ENCODE measurements at places on chromosomes 16 and 17.

GRCh38 chr16:63752347-63752746 lies 1369.5 kb downstream of the CDH11 start:
- DNase-seq = no peak

GRCh38 chr16:72934636-72935403 lies 113.1 kb downstream of the ZFHX3 start:
- peak; percentile 70 for DNase-seq

- DNase-seq = no peak
Observed at GRCh38 chr16:84613408-84614072, 4.3 kb downstream of the COTL1 start.

- no peak for DNase-seq
Observed at GRCh38 chr16:50037662-50038220, 12.7 kb downstream of the CNEP1R1 start.

GRCh38 chr16:57675741-57676551 lies 7.8 kb downstream of the ADGRG3 start:
- DNase-seq = peak; percentile 23

GRCh38 chr17:48392857-48393256 lies 37.2 kb downstream of the SKAP1 start:
- DNase-seq = peak; percentile 41

GRCh38 chr16:54477714-54478113 lies 191.1 kb upstream of the IRX3 start:
- no peak for DNase-seq

- DNase-seq = no peak
Observed at GRCh38 chr17:52604105-52604504, 445.6 kb upstream of the CA10 start.

DNA sequence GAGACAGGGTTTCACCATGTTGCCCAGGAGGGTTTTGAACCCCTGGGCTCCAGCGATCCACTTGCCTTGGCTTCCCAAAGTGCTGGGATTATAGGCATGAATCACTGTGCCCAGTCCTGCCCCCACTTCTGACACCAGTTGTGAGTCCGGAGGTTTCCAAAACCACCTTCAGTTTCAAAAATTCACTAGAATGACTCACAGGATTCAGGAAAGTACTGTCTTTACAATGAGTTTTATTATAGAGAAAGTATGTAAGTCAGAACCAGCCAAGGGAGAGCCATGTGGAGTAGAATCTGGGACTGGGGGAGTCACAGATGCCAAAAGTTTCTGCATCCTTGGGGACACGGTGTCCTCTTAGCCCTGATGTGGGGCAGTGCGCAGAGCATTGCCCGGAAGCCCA lies 55.1 kb downstream of the PLD6 start:
- peak; percentile 87 for DNase-seq

GRCh38 chr17:8005967-8006730 lies 3.7 kb downstream of the GUCY2D start:
- no peak for DNase-seq

- DNase-seq = peak; percentile 45
Observed at GRCh38 chr17:15436473-15437302, 30.7 kb downstream of the CDRT4 start.

DNA sequence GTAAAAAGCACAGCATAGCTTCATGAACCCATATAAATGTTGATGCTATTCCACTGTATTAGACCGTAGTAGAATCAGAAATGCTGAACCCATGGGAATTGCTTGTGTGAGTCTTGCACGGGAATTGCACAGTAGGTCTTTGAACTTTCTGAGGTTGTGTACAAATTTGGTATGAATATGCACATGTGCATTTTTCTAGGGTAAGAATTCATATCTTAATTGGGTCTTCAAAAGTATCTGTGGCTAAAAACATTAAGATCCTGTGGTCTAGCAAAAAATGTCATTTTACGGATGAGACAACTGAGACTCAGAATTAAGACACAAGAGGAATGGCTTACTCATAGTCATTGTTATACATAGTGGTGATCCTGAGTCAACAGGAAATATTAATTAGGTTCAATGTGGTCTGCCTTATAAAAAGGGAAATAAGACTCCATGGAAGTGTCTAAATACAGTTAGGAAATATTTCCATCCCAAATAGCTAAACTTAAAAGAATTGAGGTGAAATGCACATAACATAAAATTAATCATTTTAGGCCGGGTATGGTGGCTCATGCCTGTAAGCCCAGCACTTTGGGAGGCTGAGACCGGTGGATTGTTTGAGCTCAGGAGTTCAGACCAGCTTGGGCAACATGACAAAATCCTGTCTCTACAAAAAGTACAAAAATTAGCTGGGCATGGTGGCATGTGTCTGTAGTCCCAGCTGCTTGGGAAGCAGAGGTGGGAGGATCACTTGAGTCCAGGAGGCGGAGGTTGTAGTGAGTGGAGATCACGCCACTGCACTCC lies 22.8 kb downstream of the TAOK1 start:
- peak; percentile 80 for DNase-seq

GRCh38 chr17:78818152-78818846 lies 22.3 kb downstream of the USP36 start:
- no peak for DNase-seq

DNA sequence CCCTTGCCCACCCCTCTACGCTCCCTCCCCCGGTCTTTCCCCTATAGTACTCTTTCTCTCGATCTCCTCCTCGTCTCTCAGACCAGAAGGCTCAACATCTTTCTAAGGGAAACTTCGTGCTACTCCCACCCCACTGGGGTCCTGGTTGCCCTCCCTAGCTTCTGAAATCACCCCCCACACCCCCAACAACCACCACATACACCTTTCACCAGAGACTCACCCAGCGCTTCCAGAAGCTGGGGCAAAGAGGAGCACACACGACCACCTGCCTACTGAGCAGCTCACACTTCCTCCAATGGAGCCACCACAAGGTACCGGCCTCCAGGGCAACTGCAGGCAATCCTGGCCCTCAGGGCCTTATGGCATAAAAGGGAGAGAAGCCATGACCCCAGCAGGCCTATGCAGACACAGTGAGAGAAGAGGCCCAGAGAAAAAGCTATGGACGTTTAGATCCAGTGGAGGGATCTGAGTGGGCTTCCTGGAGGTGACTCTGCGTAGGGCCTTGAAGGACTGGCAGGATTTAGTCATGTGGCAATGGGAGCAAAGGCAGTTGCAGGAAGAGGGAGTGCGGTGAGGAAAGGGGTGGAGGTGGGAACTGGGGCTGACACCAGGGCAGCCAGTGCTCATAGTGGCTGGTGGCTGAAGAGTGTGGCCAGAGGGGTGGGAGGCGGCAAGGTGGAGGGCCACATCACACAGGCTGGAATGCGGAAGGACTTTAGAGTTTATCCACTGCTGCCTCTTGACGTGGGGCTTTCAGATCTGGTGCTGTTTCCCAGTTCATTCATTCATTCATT lies 12.1 kb upstream of the TMEM92 start:
- no peak for DNase-seq

- DNase-seq = peak; percentile 18
Observed at GRCh38 chr17:9074131-9074530, 52.8 kb downstream of the NTN1 start.

- DNase-seq = no peak
Observed at GRCh38 chr17:57271821-57272220, 15.5 kb downstream of the MSI2 start.

DNA sequence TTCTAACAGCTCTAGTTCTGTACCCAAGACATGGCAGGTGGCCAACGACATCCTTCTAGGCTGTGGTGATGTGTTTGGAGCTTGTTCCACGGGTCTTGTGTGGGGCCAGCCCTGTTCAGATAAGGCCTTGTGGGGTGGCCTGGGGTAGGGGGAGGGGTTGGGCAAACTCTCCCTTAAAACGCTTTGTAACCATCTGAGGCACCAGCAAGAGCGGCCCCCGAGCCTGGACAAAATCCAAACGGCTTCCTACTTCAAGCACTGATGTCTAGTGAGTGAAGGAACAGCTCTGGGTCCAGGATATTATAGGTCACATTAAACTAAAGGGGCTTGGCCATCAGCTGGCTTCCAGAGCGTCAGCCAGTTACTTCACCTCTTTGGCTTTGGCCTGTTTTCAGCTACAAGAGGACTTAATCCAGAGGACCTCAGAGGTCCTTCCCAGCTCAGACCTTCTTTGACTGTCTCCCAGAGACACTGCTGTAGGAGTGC lies 11.9 kb downstream of the SERPINF1 start:
- DNase-seq = no peak

- DNase-seq = no peak
Observed at GRCh38 chr16:66562409-66562808, 3.8 kb upstream of the CMTM1 start.

GRCh38 chr17:51056813-51057510 lies 63.7 kb downstream of the SPAG9 start:
- DNase-seq = peak; percentile 93

DNA sequence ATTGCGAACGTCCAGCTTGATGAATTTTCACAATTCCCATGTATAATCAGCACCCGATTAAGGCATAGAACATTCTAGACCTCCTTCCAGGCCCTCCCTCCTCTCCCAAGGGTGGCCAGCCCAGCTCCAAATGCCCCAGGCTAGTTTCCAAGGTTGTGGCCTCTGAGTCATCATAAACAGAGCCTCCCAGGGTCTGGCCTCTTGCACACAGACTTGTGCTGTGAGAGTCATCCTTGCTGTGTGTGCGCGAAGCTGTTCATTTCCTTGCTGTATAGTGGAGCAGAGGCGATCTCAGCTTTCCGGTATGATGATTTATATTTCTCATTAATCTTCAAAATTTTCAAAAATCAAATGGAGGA lies 20.5 kb upstream of the JPH3 start:
- DNase-seq = peak; percentile 98

GRCh38 chr16:84552135-84552534 lies 47.7 kb upstream of the MEAK7 start:
- no peak for DNase-seq

- DNase-seq = no peak
Observed at GRCh38 chr17:13460261-13461000, 141.3 kb downstream of the HS3ST3A1 start.

DNA sequence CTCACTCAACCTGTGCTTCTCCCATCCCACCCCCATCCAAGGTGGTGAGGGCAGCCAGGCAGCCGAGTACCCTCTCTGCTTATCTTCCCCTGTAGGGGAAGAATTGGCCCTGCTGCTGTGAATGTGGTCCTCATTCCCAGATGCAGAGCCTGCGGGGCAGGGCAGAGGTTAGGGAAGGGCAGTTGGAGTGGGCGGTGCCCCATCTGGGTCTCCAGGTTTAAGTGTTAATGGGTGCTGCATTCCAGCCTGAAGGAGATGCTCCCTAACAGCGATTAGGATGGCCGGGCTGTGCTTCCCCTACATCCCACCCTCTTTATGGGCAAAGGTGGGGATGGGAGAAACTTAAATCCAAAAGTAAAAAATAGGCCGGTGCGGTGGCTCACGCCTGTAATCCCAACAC lies 12.1 kb downstream of the TMEM95 start:
- DNase-seq = no peak

- peak; percentile 80 for DNase-seq
Observed at GRCh38 chr17:8158267-8159031, 4.3 kb downstream of the VAMP2 start.

GRCh38 chr17:82445542-82445941 lies 5.0 kb downstream of the CYBC1 start:
- no peak for DNase-seq

Measured in fibroblast of upper back skin (primary cell).